ENCODE measurements at places on chromosomes 16 and 17. TPM values are rescaled to one million over a fixed set of nuclear protein-coding genes. Genes with fewer than 3 reads are reported as not detected.

Gene NMT1
- total RNA-seq = 116 TPM

Gene AURKB
- 186 TPM for total RNA-seq

Gene KRT15
- total RNA-seq = not detected

Gene PHOSPHO1
- total RNA-seq = not detected

Gene PPP1R27
- not detected for total RNA-seq

Gene CDH15
- total RNA-seq = not detected

Gene FBXL16
- 3.0 TPM for total RNA-seq

Gene NOTUM
- 5.9 TPM for total RNA-seq

Gene KRT14
- total RNA-seq = not detected

- peaks cover 3% of the 10 kb centered on the region for H3K27me3 ChIP-seq
- H3K36me3 ChIP-seq = peaks cover 6% of the 10 kb centered on the region
- H3K4me3 ChIP-seq = peak overlapping the region; percentile 80
These were observed 3.2 kb downstream of the MAP1LC3B start for GRCh38 chr16:87395181-87395842.

DNA sequence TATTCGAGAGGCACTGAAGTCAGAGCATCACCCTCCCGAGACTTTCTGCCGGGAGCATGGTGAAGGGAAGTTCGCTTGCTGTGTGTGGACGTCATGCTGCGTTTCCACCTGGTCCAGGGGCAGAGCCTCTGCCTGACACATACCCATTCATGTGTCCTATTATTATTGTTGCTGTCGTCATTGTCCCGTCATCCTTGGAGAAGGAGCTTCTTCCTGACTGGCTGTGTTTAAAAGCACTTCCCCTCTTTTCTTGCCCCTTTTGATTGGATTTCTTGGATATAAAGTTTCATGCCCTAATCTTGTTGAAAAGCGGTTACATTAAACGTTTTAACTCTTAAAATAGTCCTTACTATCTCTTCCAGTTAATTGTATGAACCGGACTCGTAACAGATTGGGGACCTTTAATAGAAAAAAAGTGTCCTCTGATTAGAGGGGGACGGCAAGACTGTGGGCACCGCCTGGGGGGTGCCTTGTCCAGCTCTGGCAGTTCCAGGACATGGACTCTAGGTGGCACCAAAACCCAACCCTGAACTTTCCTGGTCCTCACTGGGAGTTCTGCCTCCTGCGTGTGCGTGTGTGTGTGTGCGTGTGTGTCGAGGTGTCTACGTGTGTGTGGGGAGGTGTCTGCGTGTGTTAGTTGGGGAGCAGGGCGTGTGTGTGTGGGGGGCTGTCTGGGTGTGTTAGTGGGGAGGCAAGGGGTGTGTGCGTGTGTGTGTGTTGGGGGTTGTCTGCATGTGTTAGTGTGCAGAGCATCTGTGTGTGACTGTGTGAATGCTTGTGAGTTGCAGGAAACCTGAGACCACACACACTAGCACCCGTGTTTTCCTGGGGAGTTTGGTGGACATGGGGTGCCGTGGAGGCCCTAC, 133.3 kb upstream of the CIBAR2 start:
- H3K4me1 ChIP-seq = peaks cover 11% of the 10 kb centered on the region
- H3K4me3 ChIP-seq = no peak overlapping the region
- peak; percentile 72 for DNase-seq

- H3K4me3 ChIP-seq = peak overlapping the region; percentile 90
- peak overlapping the region; percentile 83 for H3K27ac ChIP-seq
- peaks cover 38% of the 10 kb centered on the region for H3K4me1 ChIP-seq
- H3K36me3 ChIP-seq = no peaks in the 10 kb centered on the region
These were observed 607 bp upstream of the NCOR1 start for GRCh38 chr17:16215965-16216316.

DNA sequence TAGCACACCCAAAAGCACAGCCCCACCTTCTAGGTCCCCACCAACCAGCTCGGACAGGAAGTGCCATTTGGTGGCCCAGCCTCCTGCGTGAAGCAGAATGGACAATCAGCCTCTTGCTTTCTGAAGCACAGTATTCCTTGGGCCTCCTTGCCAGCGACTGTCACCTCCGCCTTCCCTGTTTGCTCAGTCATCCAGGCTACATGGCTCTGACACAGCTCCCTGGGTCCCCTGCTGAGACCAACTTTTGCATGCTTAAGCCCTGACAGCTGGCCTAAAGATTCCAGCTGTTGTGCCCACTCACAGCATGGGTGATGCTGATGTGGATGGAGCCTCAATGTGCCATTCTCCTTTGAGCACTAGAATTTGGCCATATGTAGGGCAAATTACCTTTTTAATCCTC, 4.5 kb upstream of the CACNG5 start:
- no peak for DNase-seq
- H3K27me3 ChIP-seq = peaks cover 77% of the 10 kb centered on the region
- peaks cover 16% of the 10 kb centered on the region for H3K4me1 ChIP-seq
- H3K36me3 ChIP-seq = no peaks in the 10 kb centered on the region
- H3K4me3 ChIP-seq = no peak overlapping the region

GRCh38 chr16:79587897-79588296, 12.6 kb downstream of the MAF start:
- peaks cover 16% of the 10 kb centered on the region for H3K4me1 ChIP-seq
- no peak overlapping the region for H3K27ac ChIP-seq
- no peak overlapping the region for H3K4me3 ChIP-seq
- no peaks in the 10 kb centered on the region for H3K27me3 ChIP-seq

GRCh38 chr16:9012848-9013507, 49.3 kb upstream of the USP7 start:
- H3K36me3 ChIP-seq = no peaks in the 10 kb centered on the region
- no peak overlapping the region for H3K4me3 ChIP-seq
- peaks cover 12% of the 10 kb centered on the region for H3K4me1 ChIP-seq
- peak; percentile 44 for DNase-seq

DNA sequence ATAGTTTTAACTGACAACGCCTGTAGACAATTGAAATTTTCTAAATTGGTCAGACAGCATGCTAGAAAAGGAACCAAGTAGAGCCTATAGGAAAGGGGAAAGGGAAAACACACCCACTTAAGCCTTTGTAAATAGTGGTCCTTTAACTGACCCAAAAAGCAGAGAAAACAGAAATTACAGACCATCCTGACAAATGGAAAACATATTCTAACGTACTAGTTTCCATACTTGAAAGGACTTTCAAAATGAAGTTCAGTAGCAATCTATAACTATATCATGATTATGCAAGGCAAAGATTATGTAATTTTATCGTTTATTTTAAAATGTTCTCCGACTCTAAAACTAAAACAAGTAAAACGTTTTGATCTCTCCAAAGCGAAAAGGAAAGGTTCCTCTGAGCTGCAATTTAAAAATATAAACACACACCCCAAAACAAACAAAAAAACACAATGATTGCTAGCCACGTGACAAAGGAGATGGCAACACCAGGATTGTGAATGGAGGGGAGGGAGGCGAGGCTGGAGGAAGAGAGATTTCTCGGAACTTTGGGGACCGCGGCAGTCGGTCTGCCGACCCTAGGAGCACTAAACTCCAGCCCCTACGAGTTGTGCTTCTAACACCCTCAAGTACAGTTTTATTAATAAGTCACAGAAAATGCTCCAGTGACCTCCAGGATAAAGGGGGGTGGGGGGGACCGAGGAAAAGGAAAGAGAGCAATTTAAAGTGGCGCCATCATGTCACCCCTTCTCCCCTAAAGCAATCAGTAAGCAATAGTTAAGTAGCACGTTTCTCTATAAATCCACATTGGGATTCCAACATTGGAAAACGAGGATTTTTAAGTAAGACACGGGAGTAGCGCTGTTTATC, 1.7 kb downstream of the KANSL1 start:
- H3K36me3 ChIP-seq = no peaks in the 10 kb centered on the region
- no peaks in the 10 kb centered on the region for H3K27me3 ChIP-seq
- DNase-seq = peak; percentile 37
- H3K27ac ChIP-seq = peak overlapping the region; percentile 98
- peaks cover 52% of the 10 kb centered on the region for H3K4me1 ChIP-seq

GRCh38 chr16:54437921-54438320, 151.3 kb upstream of the IRX3 start:
- H3K4me1 ChIP-seq = peaks cover 3% of the 10 kb centered on the region
- no peaks in the 10 kb centered on the region for H3K36me3 ChIP-seq
- H3K27ac ChIP-seq = no peak overlapping the region
- peaks cover 23% of the 10 kb centered on the region for H3K27me3 ChIP-seq
- no peak for DNase-seq

- no peaks in the 10 kb centered on the region for H3K27me3 ChIP-seq
- no peak for DNase-seq
- no peaks in the 10 kb centered on the region for H3K36me3 ChIP-seq
- H3K4me3 ChIP-seq = no peak overlapping the region
These were observed 722.6 kb upstream of the KIF2B start for GRCh38 chr17:53100126-53100525.

DNA sequence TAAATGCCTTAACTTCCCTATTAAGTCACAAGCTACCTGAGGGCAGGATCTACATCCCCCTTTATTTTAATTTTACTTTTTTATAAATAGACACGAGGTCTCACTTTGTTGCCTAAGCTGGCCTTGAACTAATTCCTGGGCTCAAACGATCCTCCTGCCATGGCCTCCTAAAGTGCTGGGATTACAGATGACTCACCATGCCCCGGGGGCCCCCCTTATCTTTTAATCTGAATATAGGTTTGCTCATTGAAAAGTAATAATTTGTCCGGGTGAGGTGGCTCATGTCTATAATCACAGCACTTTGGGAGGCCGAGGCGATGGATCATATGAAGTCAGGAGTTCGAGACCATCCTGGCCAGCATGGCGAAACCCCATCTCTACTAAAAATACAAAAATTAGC, 14.2 kb downstream of the ETV4 start:
- H3K36me3 ChIP-seq = peaks cover 7% of the 10 kb centered on the region
- no peak for DNase-seq
- H3K27ac ChIP-seq = no peak overlapping the region
- H3K4me1 ChIP-seq = peaks cover 54% of the 10 kb centered on the region
- no peak overlapping the region for H3K4me3 ChIP-seq

DNA sequence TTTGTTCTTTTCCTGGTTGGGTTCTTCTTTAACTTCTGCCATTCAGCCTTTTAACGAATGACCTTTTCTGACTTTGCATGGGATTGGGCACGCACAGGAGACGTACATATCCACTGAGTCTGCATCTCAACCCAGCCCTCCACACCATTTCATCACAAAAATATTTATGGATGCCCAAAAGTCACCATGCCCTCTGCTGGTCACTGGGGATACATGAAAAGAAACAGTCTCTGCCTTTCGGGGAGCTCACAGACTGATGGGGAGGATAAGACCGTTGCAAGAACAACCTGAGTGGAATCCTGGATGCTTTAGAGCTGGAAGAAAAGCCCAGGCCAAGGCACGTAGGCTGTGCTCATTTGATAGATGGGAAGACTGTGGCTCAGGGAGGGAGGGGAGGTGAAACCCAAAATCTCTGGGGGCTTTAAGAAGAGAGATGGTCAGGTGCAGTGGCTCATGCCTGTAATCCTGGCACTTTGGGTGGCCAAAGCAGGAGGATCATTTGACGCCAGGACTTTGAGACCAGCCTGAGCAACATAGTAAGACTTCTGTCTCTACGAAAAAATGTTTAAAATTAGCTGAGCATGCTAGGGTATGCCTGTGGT, 7.9 kb upstream of the MT2A start:
- peak; percentile 35 for DNase-seq
- no peaks in the 10 kb centered on the region for H3K36me3 ChIP-seq
- H3K4me3 ChIP-seq = no peak overlapping the region
- no peak overlapping the region for H3K27ac ChIP-seq

GRCh38 chr16:24652209-24652712, 77.2 kb upstream of the TNRC6A start:
- DNase-seq = no peak
- H3K36me3 ChIP-seq = no peaks in the 10 kb centered on the region
- H3K27ac ChIP-seq = no peak overlapping the region
- no peak overlapping the region for H3K4me3 ChIP-seq
- H3K4me1 ChIP-seq = no peaks in the 10 kb centered on the region

- no peaks in the 10 kb centered on the region for H3K27me3 ChIP-seq
- no peak for DNase-seq
- no peak overlapping the region for H3K4me3 ChIP-seq
- H3K27ac ChIP-seq = no peak overlapping the region
- no peaks in the 10 kb centered on the region for H3K36me3 ChIP-seq
These were observed 25.7 kb upstream of the TOX3 start for GRCh38 chr16:52572656-52573055.

DNA sequence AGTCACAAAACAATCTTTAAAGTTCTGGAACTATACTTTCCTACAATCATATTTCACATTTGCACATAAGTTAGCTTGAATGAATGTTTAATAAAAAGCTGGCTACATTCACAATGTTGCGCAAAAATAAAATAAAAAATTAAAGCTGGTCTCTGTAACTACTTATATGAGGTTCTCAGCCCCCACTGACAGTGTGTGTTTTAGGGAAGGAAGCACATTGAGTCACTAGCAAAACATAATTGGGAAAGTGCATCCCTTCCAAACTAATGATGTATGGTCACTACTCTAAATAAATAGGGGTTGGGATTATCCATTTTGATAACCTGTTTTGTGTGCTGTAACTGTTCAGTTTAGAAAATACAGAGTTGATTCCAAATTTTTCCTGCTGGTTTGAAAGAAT, 251.9 kb downstream of the IRX3 start:
- no peak overlapping the region for H3K27ac ChIP-seq
- H3K36me3 ChIP-seq = peaks cover 20% of the 10 kb centered on the region
- H3K4me1 ChIP-seq = peaks cover 10% of the 10 kb centered on the region
- no peak for DNase-seq
- H3K27me3 ChIP-seq = no peaks in the 10 kb centered on the region

DNA sequence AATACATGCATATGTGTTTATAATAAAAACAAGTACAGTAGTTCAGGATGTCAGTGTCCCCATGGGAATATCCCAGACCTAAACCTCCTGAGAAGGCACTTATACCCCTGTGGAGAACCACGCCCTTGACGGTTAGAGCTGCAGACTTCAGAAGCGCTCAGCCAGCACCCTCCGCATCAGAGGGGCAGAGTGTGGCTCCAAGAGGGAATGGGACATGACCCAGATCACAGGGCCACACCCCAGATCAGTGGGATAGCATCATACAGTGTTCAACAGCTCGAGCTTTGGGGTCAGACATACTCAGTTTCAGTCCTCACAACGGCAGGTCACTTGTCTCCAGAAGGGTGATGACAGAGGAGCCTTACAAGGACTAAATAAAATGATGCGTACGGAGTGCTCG, 45.8 kb upstream of the ZNF423 start:
- no peak for DNase-seq
- peaks cover 16% of the 10 kb centered on the region for H3K4me1 ChIP-seq
- H3K27me3 ChIP-seq = no peaks in the 10 kb centered on the region
- H3K27ac ChIP-seq = no peak overlapping the region
- H3K36me3 ChIP-seq = no peaks in the 10 kb centered on the region

GRCh38 chr17:31155208-31155810, 60.5 kb downstream of the NF1 start:
- no peaks in the 10 kb centered on the region for H3K27me3 ChIP-seq
- H3K36me3 ChIP-seq = peaks cover 9% of the 10 kb centered on the region
- DNase-seq = no peak
- H3K27ac ChIP-seq = no peak overlapping the region
- peaks cover 6% of the 10 kb centered on the region for H3K4me1 ChIP-seq
- no peak overlapping the region for H3K4me3 ChIP-seq

DNA sequence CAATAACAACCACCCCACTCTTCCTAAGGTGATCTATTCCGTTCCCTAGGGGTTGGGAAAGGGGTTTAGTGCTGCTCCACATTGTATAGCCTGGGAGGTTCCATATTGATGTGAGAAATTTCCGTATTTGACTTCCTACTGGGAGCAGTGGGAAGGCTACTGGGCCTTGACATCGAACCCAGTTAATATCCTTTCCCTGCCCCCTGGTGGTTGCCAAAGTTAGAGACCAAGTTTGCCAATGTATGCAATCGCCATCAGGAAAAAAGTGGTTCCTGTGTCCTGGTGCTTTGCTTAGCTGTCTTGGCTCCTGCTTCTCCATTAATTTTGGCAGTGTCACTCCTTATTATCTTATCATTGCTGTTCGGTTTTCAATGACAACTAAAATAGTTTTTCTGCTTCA, 914.9 kb downstream of the KCNJ2 start:
- H3K27ac ChIP-seq = no peak overlapping the region
- H3K4me1 ChIP-seq = peaks cover 6% of the 10 kb centered on the region
- DNase-seq = peak; percentile 27
- no peaks in the 10 kb centered on the region for H3K27me3 ChIP-seq
- H3K36me3 ChIP-seq = no peaks in the 10 kb centered on the region
